Jurkat, Clone E6-1 (cell line): ENCODE measurements at places on chromosomes 4 and X.

- DNase-seq = no peak
Observed at GRCh38 chr4:140297221-140297570, 76.2 kb upstream of the SCOC start.

DNA sequence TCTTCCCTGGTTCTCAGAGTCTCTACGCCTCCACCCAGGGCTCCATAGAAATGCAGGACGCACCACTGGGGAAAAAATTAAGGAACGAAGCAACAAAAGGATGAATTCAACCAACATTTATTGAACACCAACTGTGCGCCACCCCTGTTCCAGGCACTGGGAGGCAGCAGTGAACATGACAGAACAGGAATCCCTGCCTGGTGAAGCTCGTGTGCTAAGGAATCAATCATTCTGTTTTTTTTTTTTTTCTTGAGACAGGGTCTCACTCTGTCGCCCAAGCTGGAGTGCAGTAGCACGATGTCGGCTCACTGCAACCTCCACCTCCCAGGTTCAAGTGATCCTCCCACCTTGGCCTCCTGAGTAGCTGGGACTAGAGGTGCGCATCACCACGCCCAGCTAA, 1.9 kb upstream of the FTSJ1 start:
- DNase-seq = no peak

- no peak for DNase-seq
Observed at GRCh38 chr4:157172011-157172410, 48.5 kb upstream of the GRIA2 start.

- no peak for DNase-seq
Observed at GRCh38 chr4:175590205-175590604, 221.9 kb downstream of the GPM6A start.

- no peak for DNase-seq
Observed at GRCh38 chr4:55663145-55663544, 27.0 kb upstream of the NMU start.

DNA sequence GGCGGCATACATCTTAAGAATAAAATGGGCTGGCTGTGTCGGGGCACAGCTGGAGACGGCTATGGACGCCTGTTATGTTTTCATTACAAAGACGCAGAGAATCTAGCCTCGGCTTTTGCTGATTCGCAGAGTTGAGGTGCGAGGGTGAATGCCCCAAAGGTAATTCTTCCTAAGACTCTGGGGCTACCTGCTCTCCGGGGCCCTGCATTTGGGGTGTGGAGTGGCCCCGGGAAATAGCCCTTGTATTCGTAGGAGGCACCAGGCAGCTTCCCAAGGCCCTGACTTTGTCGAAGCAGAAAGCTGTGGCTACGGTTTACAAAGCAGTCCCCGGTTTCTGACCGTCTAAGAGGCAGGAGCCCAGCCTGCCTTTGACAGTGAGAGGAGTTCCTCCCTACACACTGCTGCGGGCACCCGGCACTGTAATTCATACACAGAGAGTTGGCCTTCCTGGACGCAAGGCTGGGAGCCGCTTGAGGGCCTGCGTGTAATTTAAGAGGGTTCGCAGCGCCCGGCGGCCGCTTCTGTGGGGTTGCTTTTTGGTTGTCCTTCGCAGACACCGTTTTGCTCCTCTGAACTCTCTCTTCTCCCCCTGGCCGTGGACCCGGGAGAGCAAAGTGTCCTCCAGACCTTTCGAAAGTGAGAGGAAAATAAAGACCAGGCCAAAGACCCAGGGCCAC, 1.9 kb downstream of the SHOX start:
- no peak for DNase-seq

DNA sequence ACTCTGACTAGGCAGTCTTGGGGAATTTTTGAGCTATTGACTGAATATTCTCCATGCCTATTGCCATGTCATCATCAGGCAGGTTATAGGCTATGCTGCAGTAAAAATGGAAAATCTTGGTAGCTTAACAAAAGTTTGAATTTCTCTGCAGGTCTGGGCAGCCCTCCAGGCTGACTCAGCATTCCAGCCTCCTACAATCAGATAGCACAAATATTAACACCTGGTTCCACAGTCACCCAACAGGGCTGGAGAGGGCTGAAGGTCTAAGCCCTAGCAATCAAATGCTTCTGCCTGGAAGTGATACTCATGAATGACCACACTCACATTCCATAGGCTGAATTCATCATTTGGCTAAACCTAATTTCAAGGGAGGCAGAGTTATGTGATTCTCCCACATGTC, 9.6 kb upstream of the PPP3CA start:
- DNase-seq = no peak

- no peak for DNase-seq
Observed at GRCh38 chr4:1611501-1611870, 72.6 kb downstream of the FAM53A start.

- DNase-seq = no peak
Observed at GRCh38 chrX:255923-256331, 25.3 kb upstream of the PLCXD1 start.

DNA sequence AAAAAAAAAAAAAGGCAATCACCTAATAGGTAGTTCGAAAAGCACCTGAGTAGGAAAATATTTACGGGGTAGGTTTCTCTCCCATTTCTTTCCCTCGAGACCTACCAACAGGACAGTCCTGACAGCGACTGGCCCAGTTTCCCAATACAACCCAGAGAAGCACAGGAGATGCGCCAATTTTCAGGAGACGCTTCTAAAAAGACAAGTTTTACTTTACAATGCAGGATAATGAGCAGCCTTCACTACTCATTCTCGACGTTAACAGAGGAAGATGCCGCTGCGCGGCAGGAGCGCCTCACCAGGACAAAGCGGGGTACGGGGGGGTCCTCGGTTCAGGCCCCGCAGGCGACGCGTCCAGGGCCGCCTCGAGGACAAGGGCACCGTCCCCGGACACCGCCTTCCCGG, 708 bp downstream of the BCLAF3 start:
- no peak for DNase-seq

DNA sequence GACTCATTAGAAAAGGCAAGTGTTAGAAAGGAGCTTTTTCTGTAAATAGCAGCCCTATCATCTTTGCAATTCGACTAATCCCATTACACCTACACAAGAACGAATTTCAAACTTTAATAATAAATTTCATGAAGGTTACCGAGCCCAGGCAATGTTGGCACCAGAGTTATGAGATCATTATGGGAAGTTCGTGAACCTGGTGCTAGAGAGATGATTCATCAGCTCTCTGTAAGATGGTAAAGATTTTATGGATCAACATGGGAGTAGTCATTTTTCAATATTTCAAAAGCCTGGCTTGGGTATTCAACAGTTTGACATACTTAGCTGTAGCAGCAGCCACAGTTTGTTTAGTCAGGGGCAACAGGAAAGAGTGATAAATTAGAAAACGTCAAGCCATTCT, 35.8 kb downstream of the AMELX start:
- DNase-seq = no peak

DNA sequence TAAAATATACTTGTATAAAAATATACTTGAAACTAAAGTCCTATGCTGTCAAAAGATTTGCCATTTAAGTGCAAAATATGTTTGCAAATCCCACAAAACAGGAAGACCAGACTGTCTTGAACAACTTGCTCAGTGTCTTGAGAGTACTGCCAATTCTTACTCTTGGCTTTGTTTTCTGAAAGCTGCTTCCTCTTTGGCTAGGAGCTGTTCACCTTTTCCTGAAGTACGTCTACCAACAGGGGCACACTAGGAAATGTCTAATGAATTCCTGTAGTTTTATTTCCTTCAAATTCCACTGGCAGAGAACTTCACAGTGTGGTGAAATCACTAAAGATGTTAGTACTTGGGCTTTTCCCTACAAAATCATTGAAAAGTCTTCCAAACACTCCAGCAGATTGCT, 46.4 kb upstream of the ABCG2 start:
- DNase-seq = no peak

GRCh38 chr4:165505958-165506837, 127.4 kb downstream of the CPE start:
- no peak for DNase-seq

GRCh38 chr4:61588621-61589402, 388.7 kb downstream of the ADGRL3 start:
- DNase-seq = no peak

DNA sequence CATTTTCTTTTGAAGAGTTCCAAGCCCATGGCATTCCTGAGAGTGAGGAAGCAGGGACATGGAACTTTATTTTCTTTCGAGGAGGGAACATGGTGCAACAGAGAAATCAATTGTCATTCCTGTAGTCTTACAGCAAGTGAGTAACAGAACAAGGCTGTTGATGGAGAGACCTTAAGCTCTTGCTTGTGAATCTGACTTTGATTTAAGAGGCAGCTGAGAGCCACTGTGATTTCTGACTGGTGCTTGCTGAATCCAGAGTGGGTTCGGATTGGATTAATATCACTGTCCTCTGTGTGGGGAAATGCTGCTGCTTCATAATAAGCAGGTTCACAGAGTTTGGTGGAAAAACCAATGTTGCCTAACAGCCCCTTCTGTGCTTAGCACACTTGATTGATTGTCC, 4.7 kb upstream of the ATP1B4 start:
- DNase-seq = no peak

GRCh38 chr4:73066445-73066844, 3.1 kb downstream of the COX18 start:
- DNase-seq = no peak

DNA sequence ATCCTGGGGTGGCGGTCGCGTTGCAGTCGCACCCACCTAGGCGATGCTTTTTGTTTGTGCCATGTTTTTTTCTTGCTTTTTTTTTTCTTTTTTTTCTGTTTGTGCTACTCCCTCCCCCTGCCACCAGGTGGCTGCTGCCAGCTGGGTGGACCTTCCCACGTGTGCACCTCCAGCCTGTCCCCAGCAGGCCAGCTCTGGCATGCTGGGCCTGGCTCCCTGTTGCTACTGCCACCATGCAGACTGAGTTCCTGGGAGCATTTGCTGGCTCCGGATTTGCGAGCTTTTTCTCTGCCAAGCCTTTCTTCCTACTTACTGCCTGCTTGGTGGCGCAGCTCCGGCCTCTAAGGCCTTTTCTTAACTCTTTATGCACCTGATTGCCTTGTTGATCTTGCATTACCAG, 161.2 kb upstream of the WDFY3 start:
- DNase-seq = peak; percentile 11

DNA sequence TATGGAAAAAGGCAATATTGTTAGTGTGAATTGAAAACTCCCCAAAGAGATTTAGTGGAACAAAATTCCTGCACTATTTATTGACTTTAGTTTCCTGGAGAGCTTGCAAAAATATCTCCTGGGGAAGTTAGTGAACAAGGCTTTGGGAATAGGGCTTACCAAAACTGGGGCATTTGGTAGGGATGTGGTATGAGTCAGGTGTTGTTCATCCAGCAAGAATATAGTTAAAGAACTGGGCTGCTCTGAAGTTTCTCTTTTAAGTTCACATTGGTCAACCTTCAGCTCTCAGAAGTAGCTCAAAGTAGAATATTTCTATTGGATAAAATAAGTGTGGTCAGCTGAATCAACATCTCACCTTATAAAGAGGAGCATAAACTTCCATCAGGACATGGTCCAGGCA, 185.0 kb downstream of the CPE start:
- no peak for DNase-seq

DNA sequence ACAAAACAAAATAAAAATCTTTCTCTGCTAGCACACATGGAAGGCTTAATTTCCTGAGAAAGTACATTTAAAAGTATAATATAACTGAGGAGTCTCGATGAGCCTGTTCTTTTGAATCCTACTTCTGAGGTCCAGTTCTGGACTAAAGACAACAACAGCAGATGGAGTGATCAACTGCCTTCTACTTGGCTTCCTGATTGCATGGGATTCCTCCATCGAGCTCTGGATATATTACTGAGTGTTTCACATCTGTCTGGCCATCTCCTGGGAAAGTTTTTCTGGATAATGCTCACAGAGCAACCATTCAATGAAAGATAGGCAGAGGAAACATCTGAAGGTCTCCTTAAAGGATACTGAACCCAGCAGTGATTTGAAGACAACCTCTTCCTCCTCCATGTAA, 42.6 kb downstream of the KDR start:
- no peak for DNase-seq

DNA sequence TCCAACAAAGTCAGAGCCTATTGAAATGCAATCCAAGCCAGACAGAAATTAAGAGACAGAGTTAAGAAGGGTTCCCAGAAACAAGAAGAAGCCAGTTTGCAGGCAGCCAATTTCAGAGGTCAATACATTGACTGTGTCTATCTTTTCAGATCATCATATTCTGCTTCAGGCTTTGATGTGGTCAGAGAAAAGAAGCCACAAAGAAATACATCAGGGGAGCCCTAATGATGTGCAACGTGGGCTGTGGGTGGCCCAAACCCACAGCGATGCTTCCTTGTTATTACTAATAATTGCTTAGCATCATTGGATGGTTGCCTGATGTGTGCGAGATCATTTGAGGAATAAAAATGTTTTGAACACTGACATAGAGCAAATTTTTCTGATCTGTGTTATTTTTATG, 99.0 kb upstream of the DUSP21 start:
- no peak for DNase-seq

- no peak for DNase-seq
Observed at GRCh38 chr4:113586072-113586471, 175.5 kb downstream of the CAMK2D start.

DNA sequence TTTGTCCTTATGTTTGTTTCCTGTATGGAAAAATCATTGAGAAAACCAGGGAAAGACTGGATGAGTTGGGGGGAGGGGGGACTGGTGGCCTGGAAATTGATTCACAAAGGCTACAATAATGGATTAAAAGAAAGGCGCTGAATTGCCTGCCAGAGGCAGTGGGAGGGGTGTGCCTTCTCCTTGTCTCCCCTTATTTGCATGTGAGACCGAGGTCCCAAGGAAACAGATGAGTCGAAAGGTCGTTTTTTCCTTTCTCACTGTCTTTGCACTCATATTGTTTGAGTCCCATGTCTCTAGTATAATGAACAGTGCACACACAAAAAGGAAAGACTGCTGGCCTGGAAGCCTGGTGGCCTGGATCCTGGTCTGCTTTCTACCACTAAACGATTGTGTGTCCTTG, 86.6 kb upstream of the ZDHHC15 start:
- DNase-seq = no peak

DNA sequence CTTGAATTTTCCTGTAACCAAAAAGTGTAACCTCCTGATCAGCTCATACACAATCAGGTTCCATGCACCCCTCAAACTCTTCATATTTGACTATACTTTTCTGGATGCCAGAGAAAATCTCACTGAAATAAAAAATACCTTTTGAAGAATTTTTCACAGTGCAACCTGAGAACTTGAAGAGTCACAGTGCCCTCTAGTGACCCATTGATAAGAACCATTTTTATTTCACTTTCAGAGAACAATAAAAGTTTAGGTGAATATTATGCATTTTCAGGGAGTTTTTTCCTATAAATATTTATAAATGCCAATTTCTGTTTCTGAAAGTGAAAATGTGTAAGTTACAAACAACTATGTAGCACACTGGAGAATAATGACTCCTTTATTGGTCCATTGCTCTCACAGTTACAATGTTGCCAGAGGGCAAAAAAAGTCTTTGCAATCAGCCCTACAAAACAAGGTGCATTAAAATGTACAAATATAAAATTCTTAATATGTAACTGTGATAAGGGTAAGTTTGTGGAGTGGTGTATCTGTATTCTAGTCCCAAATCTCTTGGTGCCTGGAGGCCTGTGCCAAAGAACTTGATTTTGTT, 153.6 kb upstream of the INTU start:
- DNase-seq = peak; percentile 26

GRCh38 chrX:153648358-153649177, 1.6 kb downstream of the DUSP9 start:
- DNase-seq = no peak

GRCh38 chrX:135421932-135422809, at the start of gene SMIM10L2A:
Gene SMIM10L2A, plus strand, starts transcription at chrX:135421944. Its CDS starts 188 bp downstream, at chrX:135422132.
- DNase-seq = no peak

- peak; percentile 1 for DNase-seq
Observed at GRCh38 chrX:10397349-10397748, 223.0 kb downstream of the MID1 start.
